ENCODE measurements at places on chromosomes 4 and X.

GRCh38 chr4:184217634-184218033 is at the start of gene ENPP6:
TSS of gene ENPP6 (minus strand) at chr4:184217873. CDS start at chr4:184217819, 54 bp downstream.
- DNase-seq = no peak

DNA sequence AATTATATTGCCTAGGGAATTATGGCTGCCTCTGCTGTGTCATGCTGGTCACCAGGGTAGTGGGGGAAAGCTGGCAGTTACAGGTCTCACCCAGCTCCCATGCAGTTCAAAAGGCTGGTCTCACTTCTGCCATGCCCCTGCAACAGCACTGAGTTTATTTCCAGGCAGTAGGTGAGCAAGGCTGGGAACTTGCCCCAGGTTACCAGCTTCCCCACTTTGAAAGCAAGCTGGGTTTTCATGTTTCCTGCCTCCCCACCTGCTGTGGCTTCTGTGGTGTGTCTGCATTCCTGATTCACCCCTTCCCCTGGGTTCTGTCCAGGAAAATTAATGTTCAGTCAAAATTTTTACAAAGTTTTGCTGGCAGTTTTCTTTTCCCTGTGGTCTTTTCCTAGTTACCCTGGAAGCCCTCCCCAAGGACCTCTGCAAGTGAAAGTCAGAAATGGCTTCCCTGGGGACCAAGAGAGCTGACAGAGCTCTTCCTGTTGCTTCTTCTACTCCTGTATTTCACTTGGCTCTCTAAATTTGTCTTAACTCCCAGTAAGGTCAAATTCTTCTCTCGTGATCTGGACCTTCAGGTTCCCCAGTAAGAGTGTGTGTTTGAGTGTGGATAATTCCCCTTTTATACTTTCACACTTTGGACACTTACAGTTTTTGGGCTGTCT is 58.5 kb upstream of the AGTR2 start:
- no peak for DNase-seq

DNA sequence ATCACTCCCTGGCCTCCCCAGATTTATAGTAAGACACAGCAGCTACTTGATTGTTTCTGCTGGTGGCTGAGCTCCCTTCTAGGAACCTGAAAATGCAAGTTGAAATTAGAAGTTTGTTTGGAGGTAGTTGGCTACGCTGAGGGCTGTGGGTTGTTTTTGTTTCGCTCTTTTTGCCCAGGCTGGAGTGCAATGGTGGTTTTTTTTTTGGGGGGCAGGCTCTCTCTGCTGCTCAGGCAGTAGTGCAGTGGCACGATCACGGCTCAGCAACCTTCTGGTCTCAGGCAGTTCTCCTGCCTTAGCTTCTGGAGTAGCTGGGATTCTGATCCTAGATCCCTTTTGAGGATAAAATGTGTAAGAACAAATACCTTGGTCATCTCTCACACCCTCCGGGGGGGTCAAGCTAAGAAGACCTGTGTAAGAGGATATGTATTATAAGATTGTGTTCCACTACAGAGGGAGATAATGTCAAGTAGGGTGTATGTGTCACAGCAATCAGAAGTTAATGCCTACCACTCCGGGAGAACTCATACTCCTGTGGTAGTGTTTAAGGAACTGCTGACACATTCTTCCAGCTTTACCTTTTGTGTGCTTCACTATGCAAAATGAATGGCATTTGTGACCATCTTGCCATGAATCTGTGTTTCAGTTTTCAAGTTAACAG is 9.7 kb downstream of the JADE1 start:
- no peak for DNase-seq

GRCh38 chrX:123267220-123267619 is 83.1 kb downstream of the GRIA3 start:
- no peak for DNase-seq

GRCh38 chrX:133171962-133172708 is 46.0 kb downstream of the TFDP3 start:
- no peak for DNase-seq

DNA sequence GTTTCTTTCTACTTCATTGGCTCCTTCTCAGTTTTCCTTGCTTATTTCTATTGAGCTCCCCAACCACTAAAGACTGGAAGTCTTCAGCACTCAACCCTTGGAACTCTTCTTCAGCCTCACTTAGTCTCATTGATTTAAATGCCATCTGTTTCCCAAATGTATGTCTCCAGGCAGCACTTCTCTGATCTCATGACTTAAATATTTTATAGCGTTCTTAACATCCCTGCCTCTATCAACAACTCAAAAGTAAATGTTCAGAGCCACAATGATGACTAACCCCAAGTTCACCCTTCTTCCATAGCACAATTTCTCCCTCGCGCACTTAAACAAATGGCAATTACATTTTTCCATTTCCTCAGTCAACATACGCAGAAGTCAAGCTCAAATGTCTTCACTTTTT is 1393.3 kb downstream of the ARAP2 start:
- no peak for DNase-seq
